Pulmonary artery endothelial cell (primary cell): ENCODE measurements at places on chromosomes 2 and 18. TPM values are rescaled to one million over a fixed set of nuclear protein-coding genes. Genes with fewer than 3 reads are reported as not detected.

Gene SNTG2
- total RNA-seq, result not detected in 2 replicates

DNA sequence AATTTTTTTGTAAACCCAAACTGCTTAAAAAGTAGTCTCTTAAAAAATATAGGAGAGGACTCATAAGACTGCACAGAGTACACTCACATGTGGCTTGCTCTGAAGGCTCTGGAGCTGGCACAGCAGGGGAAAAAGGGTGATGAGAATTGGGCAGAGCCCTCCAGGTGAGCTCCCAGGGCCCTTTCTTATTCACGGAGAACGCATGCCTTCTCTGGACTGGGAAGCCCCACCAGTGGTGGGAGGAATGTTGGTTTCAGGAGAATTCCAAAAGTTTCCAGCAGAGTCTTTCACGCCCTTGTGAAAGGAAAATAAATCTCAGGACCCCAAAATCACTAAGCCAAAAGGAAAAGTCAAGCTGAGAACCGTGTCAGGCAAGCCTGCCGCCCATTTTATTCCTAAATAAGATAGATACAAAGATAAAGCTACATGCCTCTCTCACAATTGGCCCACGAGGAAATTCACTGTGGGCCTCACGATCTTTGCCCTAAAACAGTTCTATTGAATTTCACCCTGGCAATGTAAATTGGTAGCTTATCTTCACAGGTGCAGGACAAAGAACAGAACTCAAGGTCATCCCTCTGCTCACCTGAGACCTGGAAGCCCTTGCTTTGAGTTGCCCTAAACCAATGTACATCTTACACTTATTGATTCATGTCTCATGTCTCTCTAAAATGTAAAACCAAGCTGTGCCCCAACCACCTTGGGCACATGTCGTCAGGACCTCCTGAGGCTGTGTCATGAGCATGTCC is 15.5 kb upstream of the MC5R start:
- DNase-seq, result no peak

Gene SERPINB5
- total RNA-seq, result 0.07 and 0.14 TPM in 2 replicates

DNA sequence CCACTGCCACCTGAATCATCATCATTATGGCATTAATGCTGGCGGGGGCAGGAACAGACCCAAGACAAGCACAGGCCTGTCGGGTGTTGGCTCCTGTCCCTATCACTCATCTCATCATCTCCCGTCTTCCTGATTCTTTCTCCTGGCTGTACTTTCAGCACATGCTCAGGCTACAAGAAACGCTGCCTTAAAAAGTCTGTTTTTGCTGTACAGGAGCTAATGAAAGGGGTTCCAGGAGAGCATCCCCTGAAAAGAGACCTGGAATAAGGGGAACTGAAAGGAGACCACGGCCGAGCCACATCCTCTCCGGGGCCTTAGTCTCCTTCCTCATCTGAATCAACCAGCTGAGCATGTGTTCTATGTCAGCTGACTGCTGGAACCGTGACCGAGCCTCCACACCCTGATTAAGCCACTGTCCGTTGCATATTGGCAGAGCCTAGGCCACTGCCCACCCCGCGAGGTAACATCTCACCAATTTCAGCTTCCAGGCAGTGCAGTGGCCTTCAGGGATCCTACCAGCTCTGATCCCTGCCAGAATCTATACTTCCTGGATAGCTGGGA is 62.6 kb downstream of the DNMT3A start:
- no peak for DNase-seq

Gene COLEC11
- total RNA-seq, result 0.13 and 0.35 TPM in 2 replicates
